ENCODE measurements at places on chromosomes 7 and 10.

- no peak for DNase-seq
Measured at GRCh38 chr7:1646957-1647891, 22.9 kb upstream of the ELFN1 start.

- no peak for DNase-seq
Measured at GRCh38 chr7:59079-60016, 133.0 kb upstream of the FAM20C start.

- no peak for DNase-seq
Measured at GRCh38 chr7:7221599-7222038, 39.3 kb downstream of the C1GALT1 start.

- DNase-seq: no peak
Measured at GRCh38 chr7:12638851-12639456, 48.5 kb upstream of the ARL4A start.

GRCh38 chr10:72659694-72660093, 32.2 kb upstream of the MCU start:
- DNase-seq: no peak

DNA sequence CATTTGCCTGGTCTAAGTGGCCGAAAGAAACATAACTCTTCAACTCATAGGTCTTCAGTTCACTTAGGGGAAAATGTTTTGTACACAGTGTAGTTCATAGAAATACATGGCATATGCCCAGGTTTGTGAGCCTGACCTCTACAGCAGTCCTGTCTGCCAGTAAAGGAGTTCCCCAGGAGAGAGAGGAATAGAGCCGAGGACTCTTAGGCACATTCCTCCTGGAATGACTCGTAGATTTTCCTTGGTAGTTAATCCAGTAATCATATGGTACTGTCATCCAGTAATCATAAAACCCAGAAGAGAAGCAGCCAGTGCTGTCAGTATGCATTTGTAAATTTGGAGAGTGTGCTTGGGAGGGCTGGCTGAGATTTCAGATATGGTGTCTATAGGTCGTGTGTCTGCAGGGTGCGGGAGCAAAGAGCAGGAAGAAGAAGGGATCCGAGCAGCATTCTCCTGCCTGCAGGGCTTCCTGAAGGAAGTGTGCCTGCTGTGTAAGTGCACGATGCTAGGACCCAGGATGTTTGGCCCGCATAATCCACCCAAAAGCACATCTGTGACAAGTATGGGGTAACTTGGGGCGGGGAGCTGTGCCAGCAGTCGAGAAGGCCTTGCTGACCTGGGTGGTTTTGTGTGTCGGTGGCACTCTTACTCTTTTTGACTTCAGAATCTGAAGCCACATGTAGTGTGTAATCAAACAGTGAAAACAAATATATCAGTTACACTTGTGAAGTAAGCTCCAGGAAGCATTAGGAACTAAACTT, 13.9 kb downstream of the EIF4H start:
- DNase-seq: no peak

Data from NK-92 treated with Interleukin-12 subunit alpha and Interleukin-12 subunit beta, amount 100 ng/mL, for 24 hours (cell line).